ENCODE measurements at places on chromosomes 4 and X. TPM values are rescaled to one million over a fixed set of nuclear protein-coding genes. Genes with fewer than 3 reads are reported as not detected.

GRCh38 chrX:109997786-109998452 is 5.0 kb upstream of the TMEM164 start:
- no peak for DNase-seq

DNA sequence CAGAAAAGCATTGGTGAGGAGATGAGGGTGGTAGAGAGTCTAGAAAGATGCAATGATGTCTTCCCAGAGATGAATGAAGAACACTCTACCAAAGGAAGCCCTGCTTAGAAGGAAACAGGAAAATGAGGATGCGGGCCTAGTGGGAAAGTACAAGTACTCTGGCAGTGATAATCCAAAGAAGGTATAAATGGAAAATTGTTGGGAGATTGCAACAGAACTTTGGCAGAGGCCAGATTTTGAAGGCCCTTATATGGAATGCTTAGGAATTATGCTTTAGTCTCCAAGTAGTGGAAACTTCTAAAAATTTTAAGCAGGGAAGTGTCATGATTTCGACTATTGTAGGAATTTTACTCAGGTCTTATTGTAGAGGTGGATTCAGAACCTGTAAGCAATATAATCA is 11.0 kb downstream of the ARSJ start:
- no peak for DNase-seq

DNA sequence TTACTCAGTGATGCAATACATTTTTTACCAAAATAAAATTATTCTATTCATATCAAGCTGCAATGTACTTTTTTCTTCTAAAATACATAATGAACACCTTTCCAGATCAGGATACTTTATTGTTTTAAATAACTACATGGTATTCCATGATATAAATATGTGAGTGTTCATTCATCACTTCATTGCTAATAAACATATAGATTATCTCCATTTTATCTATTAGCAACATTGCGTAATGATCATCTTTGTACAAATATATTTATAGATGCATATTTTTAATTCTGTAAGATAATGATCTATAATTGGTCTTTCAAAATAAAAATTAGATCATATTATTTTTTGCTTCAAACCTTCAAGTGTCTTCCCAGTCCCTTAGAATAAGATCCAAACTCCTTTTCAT is 156.1 kb upstream of the HHIP start:
- no peak for DNase-seq

DNA sequence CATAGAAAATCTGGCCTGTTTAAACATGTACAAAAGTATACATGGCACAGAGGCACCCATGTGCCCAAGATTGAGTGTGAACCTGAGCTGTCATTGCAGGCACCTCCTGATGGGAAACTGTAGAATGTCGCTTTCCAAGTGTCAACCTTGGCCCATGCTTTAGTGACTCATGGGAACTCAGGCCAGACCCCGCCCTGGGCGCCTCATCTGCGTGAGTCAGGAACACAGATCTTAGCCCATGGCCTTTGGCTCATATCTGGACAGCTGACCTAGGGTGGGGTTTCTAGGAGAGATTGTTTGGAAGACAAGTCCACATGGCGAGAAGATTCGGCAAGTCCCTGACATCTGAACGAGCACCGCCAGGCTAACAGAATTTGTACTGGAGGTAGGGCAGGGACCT is 50.0 kb downstream of the CYTL1 start:
- DNase-seq: no peak

DNA sequence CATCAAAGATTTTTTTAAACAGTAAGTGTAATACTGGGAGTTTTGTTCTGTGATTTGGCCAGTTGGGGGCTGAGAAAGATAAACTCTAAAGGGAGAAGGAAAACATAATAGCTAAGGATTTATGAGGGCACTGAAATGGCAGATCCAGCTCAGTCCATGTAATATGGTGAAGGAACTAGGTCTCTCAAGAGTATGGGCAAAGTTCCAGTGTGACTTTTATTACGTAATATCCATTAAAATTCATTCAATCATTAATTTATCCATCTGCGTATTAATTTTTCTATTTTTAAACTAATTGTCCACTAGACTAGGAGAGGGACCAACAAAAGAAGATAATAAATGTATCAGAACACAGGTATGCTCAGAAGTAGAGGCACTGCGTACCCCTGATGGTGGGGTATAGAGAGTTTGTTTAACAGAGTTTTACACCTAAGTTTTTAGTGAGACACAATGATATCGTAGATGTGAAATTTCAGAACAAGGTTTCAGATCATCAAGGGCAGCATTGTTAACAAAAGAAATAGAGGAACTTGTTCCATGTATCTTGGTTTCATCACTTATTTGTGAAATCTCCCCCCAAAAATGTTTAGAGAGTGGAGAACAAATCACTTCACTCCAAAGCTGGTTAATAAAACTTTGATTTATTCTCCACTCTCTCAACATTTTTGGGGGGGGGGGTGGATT is 351.1 kb downstream of the GRXCR1 start:
- no peak for DNase-seq

GRCh38 chr4:174520660-174521059 is 1.6 kb downstream of the HPGD start:
- no peak for DNase-seq

- no peak for DNase-seq
Measured at GRCh38 chr4:63325140-63325539, 1084.1 kb downstream of the TECRL start.

TEX13C gene
- not detected for total RNA-seq

ASB9 gene
- total RNA-seq: 4.0 TPM

DNA sequence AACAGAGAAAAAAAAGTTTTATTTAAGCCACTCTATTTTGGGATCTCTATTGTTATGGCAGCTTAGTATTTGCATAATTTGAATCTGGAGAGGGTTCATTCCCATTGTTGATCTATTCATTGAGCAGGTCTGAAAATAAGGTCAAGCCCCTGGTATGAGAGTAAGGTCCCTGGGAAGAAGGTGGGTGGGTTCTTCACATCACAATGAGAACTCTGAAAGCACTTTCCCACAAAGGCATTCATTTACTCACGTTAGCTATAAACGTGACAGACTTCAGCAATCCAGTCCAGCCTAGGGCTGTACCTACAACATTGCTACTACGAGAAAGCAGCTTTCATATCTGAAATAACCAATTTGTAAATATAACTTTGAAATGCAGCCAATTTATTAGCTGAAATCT is 126.2 kb downstream of the CORIN start:
- no peak for DNase-seq

MAGEA4 gene
- total RNA-seq: not detected

DNA sequence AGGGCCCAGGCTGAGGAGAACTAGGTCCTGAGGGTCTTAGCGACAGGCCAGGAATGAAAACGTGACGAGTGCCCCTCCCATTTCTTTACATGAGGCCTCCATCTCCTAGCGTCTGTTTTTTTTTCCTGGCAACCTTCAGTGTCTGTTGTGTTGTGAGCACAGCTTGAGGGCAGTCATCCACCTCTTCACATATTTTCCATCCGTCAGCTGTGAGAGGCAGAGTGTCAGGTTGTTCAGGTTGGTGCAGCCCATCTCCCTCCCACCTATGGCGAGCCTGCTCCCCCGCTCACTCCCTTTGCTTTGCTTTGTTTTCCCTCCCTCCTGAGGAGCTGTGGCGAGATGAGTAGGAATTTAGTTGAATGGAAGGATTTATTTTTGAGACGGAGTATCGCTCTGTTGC is 51.7 kb upstream of the CHRNA9 start:
- peak; percentile 36 for DNase-seq

DNA sequence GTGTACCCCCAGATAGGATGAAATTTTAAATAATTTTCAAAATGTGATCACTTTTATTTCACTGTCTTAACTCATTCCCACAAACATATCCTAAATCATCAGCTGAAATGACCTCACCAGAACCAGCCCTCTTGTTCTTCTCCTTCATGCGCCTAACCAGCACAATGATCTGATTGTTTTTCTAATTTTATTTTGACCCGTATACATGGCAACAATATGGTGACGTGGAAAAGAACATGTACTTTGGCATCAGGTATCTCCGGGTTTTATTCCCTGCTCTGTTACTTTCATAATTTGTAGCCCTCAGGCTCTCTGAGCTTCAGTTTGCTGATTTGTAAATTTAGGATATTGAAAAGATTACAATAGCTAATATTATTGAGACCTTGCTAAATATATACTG is 562.4 kb upstream of the ZFP42 start:
- DNase-seq: no peak

DNA sequence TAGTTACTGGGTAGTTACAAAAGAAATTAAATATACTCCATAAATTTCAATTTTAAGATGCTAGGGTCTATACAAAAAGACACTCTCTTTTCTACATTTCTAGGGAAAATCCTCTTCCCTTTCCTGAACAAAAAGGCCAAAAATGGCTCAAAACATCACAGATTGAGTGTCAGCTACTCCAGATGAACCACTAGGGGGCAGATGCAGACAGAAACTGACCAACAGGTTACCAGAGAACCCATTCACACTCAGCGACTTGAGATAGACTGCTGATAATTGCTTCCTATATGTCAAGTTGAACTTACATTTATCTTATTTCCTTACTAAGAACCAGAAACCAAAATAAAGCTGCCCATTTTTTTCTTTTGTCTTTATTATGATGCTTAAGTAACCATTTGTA is 83.4 kb upstream of the MID1IP1 start:
- DNase-seq: peak; percentile 1

- DNase-seq: no peak
Measured at GRCh38 chr4:14693728-14694127, 308.6 kb upstream of the CPEB2 start.

VSIG1 gene
- total RNA-seq: not detected

STPG2 gene
- 0.31 TPM for total RNA-seq

- DNase-seq: no peak
Measured at GRCh38 chrX:83658731-83659130, 150.6 kb downstream of the POU3F4 start.

DNA sequence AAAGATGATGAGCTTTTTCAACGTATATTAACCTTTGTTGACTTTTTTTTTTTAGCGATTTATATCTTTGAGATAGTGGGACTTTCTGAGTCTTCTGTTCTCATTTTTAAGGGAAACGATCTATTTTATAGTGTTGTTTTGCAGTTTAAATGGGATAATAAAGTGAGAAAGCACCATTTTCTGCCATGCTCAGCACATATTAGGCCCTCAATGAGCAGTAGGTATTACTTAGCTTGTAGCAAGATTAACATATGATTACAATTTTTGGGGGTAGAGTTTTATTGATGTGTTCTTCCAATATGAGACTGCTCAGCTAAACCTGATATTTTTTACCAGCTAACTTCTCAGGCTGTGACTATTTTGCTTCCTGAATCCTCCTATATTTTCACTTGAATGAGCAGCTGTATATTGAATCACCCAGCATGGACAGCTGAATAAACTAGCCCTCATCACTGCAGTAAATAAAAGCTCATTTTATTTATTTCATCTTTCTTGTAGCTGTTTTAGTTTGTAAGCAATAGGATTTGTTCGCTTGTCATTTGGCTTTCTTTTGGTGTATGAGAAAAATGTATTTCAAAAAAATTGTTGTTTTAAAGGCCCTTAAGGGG is 43.7 kb downstream of the UGT8 start:
- no peak for DNase-seq

GRCh38 chrX:40845331-40845911 is 110.1 kb upstream of the MED14 start:
- DNase-seq: peak; percentile 81

DNA sequence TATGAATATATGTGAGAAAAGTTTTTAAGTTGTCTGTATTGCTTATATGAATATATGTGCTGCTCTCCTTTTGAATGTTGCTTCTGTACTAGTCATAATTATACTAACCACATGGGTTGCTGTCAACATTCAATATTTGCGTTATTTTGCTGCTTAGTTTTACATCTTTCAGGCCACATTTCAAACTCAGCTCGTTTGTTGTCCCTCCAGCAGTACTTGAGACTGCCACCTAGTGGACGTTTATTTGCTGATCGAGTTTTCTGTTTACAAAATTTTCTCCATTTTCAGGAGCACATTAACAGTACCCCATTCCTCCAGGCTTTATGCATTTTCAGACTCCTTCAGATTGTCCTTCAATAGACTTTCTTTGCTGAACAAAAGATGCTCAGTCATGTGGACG is 75.8 kb downstream of the NUDT11 start:
- peak; percentile 65 for DNase-seq

PNMA3 gene
- total RNA-seq: 1.2 TPM
